Left renal cortex interstitium (tissue), 4 donors: ENCODE measurements at places on chromosomes 16 and 17.

DNA sequence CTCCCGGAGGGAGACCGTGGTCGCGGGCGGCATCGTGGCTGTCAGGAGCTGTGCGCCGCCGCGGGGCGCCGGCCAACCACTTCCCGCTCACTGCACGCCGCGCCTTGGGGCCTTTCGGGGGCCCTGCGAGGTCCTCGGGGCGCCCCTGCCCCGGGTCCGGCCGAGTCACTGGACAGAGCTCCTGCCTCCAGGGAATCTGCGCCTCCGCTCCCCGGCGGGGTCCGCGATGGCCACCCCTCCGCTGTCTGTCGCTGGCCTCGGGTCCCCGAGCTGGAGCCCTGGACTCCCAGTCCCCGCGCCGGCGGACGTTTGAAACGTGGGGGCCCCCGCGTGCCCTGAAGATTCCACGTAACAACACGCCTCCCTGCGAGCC lies at the start of gene QRICH2:
QRICH2 (minus strand) TSS at position 311 of the 373 bp plus-strand sequence; CDS start at position 33, 278 bp downstream.
- no peak for DNase-seq

- DNase-seq, result no peak
These were observed 24.0 kb downstream of the PDIA2 start for GRCh38 chr16:306911-307370.

- DNase-seq, result no peak
These were observed 8.3 kb downstream of the UBALD1 start for GRCh38 chr16:4606354-4606753.

DNA sequence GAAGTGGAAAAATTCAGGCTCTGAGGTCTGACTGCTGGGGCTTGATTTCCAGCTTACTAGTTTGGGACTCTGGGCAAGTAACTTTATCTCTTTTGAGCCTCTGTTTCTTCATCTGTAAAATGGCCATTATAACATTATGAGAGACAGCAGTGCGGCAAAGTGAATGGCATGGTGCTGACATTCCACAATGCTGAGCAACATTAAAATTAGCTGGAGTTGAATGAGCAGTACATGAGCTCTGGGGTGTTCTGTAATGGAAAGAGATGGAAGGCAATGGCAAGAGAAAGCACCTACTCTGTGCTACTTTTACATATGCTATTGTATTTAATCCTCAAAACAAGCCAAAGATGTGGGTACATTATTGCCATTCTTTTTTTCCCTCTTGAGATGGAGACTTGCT lies 535.7 kb upstream of the CDH11 start:
- no peak for DNase-seq

DNA sequence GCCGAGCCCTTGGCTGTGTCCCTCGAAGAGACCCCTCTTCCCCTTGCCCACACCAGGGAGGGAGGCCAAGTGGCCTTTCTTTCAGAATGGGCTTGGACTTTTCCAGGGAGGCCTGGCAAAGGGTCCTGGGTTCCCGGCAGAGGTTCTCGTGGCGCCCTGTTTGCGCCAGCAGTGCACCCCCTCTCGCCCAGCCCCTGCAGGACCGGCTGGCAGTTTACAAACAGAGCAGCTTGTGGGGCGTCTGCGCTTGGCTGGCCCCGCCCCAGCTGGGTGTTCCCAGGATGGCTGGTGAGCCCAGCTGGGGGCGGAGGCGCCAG lies 137.8 kb upstream of the CIBAR2 start:
- no peak for DNase-seq

GRCh38 chr16:66473051-66473571 lies 46.0 kb downstream of the BEAN1 start:
- DNase-seq, result no peak

DNA sequence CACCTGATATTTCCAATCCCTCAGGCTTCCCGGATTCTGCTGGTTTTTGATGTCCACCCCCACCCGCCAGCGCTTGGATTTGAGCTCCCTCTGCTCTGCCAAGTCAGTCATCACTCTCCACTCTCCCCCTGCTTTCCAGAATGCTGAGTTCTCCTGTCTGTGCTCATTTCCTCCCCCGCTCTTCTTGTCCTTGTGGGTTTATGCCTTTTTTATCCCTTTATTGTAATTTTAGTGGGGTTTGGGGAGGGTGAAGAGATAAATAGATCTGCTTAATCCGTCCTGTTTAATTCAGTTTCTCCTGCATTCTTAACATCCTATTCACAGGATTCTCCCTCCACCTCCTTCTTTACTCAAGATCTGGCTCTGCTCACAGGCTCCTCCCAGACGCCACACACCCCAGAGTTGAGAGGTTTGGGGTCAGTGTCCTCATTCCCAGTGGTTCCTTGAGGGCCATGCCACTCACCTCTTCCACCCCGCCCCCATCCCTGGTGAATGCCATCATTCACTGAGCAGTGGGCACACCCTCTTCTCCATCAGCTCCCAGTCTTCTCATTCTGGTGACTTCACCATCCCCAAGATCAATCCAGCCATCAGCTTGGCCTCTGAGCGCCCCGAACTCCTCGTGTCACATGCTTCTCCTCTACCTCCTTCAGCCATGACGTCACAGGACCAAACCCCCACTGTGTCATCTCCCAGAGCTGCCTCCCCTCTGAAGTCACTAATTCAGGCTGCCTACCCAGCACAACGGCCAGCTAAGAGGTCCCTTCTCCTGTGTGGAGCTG lies 15.1 kb upstream of the GUCY2D start:
- no peak for DNase-seq

- DNase-seq, result no peak
These were observed 68.3 kb upstream of the ALOX12 start for GRCh38 chr17:6927290-6928126.

- no peak for DNase-seq
These were observed 12.5 kb downstream of the SLC22A31 start for GRCh38 chr16:89187770-89188392.

DNA sequence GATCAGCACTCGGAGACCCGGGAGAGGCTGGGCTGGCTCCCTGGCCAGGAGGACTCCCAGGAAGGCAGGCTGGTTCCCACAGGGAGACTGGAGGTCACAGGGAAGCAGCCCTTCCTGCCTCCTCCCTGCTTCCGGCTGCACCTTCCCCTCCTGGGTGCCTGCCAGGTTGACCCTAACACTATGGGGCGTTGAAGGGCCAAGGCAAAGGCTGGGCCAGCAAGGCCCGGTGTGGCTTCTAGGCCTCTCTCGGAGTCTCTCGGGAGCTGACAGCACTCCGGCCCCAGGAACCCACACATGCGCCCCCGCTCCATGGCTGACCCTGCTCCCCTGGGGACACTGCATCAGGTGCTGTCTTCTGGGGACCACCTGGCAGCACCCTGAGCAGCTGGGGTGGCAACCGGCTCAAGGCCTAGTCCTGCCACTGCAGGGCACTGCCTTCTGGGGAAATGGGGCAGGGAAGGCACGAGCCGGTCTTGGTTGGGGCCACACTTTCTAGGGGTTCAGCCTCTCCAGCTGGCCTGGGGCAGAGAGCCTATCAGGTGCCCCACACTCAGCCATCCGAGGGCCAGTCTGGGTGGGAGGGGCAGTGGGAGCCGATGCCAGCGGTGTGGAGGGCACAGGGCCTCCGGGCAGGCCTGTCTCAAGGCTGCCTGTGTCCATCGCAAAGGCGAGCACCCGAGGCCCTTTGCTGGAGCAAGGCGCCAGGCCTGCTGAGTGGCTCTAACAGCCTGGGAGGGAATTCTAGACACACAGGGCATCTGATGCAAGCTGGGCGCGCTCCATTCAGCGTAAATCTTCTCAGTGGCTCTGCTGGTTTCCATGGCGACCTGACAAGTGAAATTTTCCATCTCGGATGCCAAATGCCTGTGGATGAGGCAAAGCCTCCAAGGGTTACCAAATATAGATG lies 5.6 kb upstream of the MTSS2 start:
- no peak for DNase-seq

DNA sequence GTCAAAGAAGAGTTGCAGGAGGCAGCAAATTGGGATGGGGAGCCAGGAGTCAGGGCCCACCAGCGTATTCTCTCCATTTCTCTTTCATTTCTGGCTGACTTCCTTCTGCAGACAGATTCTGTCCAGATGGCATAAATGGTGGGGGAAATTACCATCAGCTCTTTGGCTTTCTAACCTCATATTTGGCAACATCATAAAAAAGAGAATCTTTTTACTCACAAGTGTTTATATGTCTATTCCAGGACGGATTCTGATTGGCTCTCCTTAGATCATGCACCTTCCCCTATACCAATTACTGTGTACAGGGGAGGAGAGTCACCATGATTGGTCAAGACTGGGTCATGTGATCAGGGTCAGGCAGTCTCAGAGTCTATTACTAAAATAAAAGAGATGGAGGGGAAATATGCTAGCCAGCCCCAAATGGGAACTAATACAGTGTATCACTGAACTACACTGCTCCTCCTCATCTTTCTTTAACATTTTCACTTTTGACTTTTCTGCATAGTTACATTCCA lies 537.1 kb upstream of the EEF2KMT start:
- DNase-seq, result no peak

DNA sequence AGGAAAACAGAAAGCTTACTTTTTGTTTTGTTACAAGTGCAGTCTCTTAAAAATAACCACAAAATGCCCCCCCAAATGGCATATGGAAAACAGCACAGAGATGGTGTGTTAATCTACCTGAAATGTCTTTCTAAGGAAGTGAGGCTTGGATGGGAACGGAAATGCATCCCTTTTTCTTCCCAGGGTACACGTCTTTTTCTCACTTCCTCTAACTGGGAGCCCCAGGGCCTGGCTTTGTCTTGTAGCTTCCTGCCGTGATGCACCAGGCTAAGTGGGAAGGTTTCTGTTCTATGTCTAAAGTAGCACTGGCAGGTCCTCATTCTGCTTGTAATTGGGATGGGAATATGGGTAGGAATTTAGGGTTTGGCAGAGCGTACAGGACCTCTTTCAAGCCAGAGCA lies 52.5 kb upstream of the CACNG3 start:
- no peak for DNase-seq

GRCh38 chr16:51888016-51888415 lies 658.9 kb downstream of the TOX3 start:
- DNase-seq, result no peak

DNA sequence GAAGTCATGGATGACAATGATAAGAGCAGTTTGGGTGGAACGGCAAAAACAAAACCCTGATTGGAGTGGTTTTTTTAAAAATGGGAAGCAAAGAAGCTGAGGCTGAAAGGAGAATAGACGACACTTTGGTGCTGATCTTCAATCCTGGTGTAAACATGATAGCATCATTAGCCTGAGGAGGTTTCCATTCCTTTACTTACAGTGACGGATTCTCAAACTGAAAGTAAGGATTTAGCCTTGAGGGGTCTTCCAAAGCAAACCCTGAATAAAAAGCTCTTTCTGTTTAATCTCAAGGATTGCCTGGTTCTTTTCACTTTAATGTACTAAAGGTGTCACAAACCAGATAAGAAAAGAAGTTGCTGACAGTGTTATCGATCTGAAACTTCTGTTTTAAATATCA lies 69.3 kb downstream of the KCNJ2 start:
- DNase-seq, result no peak

- DNase-seq, result no peak
These were observed 19.8 kb downstream of the USP36 start for GRCh38 chr17:78820841-78821240.

GRCh38 chr16:72938795-72939164 lies 109.1 kb downstream of the ZFHX3 start:
- no peak for DNase-seq

DNA sequence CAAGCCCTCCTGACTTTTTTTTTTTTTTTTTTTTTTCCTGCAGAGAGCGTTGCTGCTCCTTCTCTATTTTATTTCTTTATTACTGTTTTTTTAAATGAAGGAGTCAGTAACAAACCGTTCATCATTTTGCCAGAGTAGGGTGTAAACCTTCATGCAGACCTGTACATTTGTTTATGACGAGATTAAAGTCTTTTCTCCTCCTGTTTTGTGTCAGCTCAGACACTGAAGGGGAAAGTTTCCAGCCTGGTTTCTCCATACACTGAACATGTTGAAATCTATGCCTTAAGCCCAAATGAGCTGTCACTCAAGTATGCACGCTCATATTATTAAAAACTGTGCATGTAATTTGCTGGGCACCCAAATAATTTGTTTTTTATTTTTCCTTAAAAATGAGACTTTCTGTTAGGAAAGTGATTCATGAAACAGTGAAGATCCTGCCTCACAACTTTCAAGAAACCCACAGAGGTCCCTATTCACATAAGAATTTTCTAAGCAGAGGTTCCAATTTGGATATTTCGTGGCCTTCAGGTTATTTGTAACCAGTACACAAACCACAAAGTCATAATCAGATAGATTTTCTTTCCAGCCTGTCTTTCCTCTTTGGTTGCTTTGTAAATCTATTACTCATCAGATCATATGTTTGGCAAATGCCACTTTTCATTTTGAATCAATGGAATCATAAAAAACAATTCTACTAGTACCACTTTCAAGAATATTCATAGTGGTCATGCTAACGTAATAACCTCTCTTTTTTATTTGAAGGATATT lies 700.3 kb downstream of the MAF start:
- no peak for DNase-seq

DNA sequence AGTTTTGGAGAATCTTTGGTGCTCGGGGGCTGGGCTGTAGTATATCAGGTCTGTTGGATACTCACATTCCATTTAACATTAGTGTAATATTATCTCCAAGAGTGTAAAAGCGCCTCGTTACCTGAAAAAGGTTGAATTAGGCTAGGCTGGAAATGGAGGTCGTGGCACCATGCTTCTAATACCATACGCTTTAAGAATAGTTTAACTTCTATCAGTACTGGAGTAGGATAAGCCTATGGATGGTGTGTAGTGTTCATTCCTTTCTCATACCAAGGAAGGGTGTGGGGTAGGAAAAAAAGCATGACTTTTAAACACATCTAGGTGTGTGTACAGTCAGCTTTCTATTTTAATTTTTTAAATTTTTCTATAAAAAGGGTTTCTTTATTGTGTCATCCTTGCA lies 2.0 kb downstream of the SRCAP start:
- no peak for DNase-seq

- DNase-seq, result no peak
These were observed 160.0 kb downstream of the MAP2K6 start for GRCh38 chr17:69574257-69575197.

DNA sequence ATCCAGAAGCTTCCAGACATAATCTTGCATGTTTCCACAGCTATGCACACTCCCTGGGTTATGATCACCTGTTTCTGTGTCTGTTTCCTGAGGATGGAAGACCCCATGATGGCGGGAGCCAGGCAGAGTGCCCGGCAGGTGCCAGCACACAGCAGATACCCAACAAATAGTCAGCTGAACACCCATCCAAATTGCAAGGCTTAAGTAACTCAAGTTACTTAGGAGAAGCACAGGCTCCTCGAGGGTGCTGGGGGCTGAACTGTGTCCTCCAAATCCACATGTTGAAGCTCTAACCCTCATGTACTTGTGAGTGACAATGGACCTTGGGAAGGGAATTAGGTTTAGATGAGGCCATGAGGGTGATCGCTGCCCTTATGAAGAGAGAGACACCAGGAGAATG lies 79.5 kb upstream of the DOC2B start:
- no peak for DNase-seq

GRCh38 chr16:24689128-24689527 lies 40.3 kb upstream of the TNRC6A start:
- no peak for DNase-seq

- no peak for DNase-seq
These were observed 31.8 kb downstream of the MRPS23 start for GRCh38 chr17:57818066-57818465.

GRCh38 chr17:7183433-7184090 lies 4.4 kb upstream of the ASGR1 start:
- no peak for DNase-seq

GRCh38 chr17:1936766-1937165 lies 88.4 kb downstream of the RTN4RL1 start:
- no peak for DNase-seq
